Endodermal cell (in vitro differentiated cells): ENCODE measurements at places on chromosomes 11 and 22. TPM values are rescaled to one million over a fixed set of nuclear protein-coding genes. Genes with fewer than 3 reads are reported as not detected.

The FAM168A gene
- total RNA-seq, result 25.8 and 27.4 TPM in 2 replicates

The ELMOD1 gene
- 0.21 to 0.60 TPM in 2 of 3 replicates, not detected in the other for total RNA-seq

The ELFN2 gene
- 0.40 to 1.9 TPM (median 0.48 TPM) in 3 replicates for total RNA-seq

DNA sequence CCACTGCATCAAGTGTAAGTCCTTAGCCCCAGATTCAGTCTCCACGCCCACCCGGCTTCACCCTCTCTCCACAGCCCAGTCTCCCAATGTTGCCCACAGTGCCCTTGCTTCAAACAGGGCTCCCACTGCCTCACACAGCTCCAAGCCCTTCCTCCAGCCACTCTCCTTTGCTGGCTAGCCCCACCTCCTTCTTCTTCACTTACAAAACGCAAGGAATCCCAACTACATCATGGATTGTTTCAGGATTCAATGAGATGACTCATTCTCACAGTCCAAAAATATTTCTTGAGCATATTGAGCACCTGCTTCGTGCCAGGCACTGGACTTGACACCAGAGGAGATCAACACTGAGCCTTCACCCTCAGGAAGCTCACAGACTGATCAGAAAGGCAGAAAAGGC lies 533.5 kb downstream of the BUD13 start:
- DNase-seq, result no peak

- peak; percentile 7 for DNase-seq
Measured at GRCh38 chr11:95072948-95073347, 6.2 kb downstream of the SRSF8 start.

GRCh38 chr11:78838417-78838816 lies 263.8 kb upstream of the NARS2 start:
- no peak for DNase-seq

- no peak for DNase-seq
Measured at GRCh38 chr11:11345099-11345498, 8.0 kb downstream of the CSNK2A3 start.

- DNase-seq, result no peak
Measured at GRCh38 chr11:890794-891540, 19.6 kb downstream of the CHID1 start.

GRCh38 chr11:135027461-135027860 lies 615.4 kb upstream of the B3GAT1 start:
- DNase-seq, result peak; percentile 90

DNA sequence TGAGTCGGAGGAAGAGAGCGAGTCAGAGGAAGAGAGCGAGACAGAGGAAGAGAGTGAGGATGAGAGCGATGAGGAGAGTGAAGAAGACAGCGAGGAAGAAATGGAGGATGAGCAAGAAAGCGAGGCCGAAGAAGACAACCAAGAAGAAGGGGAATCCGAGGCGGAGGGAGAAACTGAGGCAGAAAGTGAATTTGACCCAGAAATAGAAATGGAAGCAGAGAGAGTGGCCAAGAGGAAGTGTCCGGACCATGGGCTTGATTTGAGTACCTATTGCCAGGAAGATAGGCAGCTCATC lies 780 bp downstream of the TRIM44 start:
- no peak for DNase-seq
